ENCODE measurements at places on chromosomes 7 and 10.
A peak's percentile ranks its signal among the peaks of the same experiment; 100 is the strongest.

DNA sequence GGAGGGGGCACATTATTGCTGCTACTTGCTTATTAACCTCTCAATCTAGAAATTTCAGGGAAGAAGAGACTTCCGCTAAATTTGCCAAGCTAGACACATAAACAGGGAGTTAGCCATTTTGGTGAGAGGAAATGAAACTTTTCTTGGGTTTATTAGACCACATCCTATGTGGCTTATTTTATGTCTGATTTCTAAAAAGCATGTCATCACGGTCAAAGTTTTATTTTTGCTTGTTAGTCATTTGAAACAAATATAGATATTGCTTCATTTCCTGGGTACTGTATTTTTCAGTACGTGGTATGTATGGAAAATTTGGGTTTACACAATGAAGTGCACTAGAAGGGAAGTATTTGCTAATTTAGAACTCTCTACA is 144.1 kb downstream of the TCF7L2 start:
- no peak for DNase-seq

- no peak for DNase-seq
Observed at GRCh38 chr10:91596825-91597196, 36.1 kb downstream of the PPP1R3C start.

DNA sequence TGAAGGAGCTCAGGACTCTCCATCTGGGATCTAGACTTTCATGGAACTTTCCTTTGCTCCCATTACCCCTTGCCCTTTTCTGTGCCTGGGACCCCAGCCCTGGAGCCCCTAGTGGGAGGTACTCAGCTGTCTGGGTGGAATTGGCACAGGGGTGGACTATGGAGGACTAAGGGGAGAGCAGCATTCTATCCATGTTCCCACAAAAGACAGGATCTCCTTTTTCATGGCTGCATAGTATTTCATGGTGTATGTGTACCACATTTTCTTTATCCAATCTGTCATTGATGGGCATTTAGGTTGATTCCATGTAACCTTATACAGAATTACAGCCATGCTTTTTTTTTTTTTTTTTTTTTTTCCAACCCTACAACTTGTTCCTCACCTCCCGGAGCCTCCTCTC is 89.1 kb downstream of the GALNT17 start:
- DNase-seq, result no peak

DNA sequence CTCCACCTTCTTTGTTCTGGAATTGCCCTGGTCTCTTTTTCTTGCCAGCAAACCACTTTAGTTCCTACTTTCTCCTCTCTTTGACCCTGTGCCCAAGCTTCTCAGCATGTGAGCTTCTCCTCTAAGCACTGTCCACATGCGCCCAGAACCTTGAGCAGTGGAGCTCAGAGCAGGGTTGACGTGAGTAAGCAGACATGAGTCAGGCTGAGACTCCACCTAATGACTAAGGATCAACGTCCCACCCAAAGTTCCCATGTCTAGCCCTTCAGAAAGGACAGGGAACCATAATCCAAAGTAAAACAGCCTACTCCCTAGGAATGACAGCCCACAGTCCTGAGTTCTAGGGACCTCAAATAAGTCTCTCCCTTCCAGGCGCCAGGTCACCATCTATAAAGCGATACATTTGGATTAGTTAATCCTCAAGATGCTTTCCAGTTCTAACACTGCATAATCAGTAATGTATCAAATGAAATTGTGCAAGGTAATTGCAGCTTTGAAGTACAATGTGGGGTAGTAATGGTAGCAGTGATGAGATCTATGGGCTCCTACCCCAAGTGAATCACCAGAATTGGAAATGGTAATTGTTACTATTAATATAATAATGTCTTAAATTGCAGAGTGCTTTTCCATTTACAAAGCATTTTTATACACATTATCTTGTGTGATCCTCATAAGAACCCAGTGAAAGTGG is 44.5 kb downstream of the KCNMA1 start:
- DNase-seq, result peak; percentile 49

- no peak for DNase-seq
Observed at GRCh38 chr10:92278996-92279696, 11.7 kb downstream of the CPEB3 start.

GRCh38 chr10:72278668-72279393 is 5.1 kb downstream of the DDIT4 start:
- no peak for DNase-seq

- no peak for DNase-seq
Observed at GRCh38 chr7:29296421-29296820, 101.8 kb downstream of the CHN2 start.

- no peak for DNase-seq
Observed at GRCh38 chr7:128777156-128778123, 1.8 kb upstream of the OPN1SW start.

DNA sequence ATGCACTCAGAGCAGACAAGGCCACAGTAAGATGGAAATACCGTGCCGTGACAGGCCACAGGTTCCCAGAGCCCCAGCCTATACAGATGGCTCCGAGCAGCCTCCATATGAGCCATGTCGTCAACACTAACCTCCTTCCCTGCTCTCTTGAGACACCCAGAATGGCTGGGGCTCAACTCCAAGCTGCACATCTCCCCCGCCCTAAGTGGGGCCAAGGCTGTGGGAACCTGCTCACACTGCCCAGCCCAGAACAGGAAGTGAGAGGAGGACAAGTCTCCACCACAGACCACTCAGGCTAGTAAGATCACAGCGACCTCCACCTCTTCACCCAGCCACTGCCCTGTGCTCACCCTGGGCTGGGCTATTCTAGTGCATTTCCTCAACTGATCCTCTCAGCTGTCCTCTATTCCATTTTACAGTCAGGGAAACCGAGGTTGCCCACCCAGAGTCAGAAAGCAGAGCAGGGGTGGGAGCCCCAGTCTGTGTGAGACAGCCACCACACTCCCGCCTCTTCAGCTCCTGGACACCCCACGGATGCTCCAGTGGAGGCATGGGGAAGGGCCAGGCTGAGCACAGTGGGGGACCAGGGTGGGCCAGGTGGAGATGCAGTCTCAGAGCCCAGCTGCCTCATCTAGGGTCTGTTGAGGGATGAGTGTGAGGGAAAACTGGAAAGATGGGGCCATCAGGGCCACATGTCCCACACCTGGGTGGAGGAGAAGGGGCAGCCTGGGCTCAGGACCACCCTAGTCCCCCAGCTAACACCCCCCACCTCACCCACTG is 11.6 kb downstream of the GRID1 start:
- no peak for DNase-seq

GRCh38 chr7:135862586-135863340 is 114.2 kb upstream of the FAM180A start:
- no peak for DNase-seq

DNA sequence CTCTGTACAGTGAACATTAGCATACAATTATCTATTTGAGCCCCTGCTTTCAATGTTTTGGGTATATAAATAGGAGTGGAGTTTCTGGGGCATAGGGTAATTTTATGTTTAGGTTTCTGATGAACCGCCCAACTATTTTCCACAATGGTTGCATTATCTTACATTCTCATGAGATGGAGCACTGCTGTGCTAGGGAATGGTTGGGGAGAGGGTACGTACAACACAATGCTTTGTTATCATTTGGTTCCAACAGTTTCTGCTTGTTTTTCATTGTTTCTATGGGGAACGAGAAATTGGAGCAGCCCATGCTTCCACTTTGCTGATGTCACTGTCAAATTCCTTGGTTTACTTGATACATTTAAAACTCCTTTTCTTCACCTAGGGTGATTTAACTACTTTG is 1115.3 kb downstream of the REEP3 start:
- DNase-seq, result no peak

- DNase-seq, result peak; percentile 51
Observed at GRCh38 chr7:121081327-121081936, 92.9 kb downstream of the CPED1 start.

GRCh38 chr10:5423771-5424170 is 11.4 kb downstream of the NET1 start:
- DNase-seq, result no peak

Measured in fibroblast of skin of left biceps (primary cell).